HuH-7 (cell line): ENCODE measurements at places on chromosomes 11 and 22.

DNA sequence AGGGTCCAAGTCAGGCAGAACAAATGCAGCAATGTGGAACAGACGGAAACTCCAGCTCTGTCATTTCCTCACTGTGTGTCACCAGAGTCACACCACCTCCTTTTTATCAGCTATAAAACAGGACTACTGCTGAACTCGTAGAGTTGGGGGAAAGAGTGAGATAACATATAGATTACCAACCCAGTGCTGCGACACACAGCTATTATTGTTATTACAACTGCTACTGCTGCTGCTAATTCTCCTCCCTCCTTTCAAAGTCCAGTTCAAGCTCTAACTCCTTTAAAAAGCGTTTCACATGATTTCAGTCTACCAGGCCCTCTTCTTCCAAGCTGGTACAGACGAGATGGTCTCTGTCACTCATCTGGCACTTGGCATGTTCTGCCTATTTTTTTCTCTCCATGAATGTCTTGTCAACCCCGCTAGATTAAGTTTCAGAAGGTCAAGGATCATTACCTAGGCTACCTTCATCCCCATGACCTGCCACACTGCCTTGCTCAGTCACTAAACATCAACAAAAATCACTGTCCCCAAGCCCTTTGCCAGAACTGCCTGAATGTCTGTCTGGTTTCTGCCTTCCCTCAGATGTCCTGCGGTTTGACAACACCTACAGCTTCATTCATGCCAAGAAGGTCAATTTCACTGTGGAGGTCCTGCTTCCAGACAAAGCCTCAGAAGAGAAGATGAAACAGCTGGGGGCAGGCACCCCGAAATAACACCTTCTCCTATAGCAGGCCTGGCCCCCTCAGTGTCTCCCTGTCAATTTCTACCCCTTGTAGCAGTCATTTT is 3.7 kb upstream of the MTFP1 start:
- DNase-seq = no peak

DNA sequence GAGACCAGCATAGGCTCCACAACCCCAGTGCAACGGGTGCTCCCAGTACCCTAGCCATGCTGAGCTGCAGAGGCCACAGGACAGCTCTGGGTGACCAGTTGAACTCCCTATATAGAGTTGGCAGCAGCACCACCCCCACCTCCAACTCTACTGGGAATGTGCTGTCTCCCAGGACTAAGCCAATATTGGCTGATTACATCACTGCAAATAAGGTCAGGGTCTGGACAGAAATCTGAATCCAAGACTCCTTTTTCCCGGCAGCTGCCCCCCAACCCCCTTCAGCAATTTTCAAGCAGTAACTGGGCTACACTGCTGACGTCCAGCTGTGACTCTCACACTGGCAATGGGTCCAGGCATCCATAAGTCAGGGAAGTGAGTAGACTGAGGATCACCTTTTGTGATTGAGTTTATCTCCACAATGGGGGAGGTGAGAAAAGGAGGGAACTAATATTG is at the start of gene HPX:
Gene HPX, minus strand, starts transcription at position 82 of the 453 bp plus-strand sequence. Its CDS starts 24 bp downstream, at position 58.
- peak; percentile 61 for DNase-seq

DNA sequence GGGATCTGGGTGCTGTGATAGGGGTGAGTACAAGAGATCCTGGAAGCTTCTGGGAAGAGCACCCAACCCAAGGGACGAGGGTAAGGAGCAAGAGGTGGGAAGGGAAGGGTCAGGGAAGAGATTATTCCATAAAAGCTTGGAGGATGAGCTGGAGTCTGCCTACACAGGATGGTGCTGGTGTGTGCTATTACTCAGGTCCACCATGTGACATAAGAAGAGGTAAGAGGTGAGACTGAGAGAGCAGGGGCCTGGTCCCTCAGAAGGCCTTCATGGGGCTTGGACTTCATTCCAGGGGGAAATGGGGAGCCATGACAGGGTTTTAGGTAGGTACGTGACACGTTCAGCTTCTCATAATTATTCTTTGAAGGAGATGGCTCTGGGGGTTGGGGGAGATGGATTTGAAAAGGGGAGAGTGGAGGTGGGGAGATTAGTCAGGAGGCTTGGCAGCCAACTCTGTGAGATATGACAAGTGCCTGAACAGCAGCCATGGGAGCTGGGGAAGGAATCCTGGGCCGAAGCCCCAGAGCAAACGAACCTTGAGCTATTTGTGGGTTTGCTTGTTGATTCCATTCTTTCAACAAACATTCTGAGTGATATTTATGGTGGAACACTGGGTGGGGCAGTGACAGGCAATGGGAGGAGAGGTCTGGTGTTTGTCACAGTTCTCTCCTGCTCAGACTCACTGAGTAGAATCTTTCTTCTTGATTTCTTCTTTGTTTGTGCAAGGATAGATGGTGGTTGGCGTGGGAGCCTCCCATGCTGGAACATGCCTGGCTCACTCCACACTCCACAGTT is 11.2 kb upstream of the NCAM1 start:
- DNase-seq = no peak

- DNase-seq = no peak
Observed at GRCh38 chr22:28413612-28414399, 265.8 kb downstream of the TTC28 start.

- no peak for DNase-seq
Observed at GRCh38 chr11:23554002-23554401, 693.7 kb upstream of the CCDC179 start.

- no peak for DNase-seq
Observed at GRCh38 chr11:132944569-132944944, 587.7 kb downstream of the OPCML start.

DNA sequence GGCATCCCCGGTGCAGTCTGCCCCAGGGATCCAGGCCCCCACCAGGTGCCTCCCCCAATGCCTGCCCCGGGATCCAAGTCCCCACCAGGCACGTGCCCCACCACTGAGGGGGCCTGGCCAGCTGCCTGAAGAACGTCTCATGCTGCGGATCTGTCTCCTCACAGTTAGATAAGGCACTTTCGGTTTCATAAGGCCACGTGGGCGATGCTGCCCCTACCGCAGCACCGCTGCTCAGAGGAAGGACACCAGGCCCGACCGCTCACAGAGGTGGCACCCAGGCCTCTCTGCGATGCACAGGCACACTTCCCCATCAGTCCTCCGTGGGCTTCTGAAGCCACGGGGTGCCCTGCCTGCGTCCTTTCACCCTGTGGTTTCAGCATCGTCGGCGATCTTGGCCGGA is 68.1 kb upstream of the BID start:
- DNase-seq = no peak

DNA sequence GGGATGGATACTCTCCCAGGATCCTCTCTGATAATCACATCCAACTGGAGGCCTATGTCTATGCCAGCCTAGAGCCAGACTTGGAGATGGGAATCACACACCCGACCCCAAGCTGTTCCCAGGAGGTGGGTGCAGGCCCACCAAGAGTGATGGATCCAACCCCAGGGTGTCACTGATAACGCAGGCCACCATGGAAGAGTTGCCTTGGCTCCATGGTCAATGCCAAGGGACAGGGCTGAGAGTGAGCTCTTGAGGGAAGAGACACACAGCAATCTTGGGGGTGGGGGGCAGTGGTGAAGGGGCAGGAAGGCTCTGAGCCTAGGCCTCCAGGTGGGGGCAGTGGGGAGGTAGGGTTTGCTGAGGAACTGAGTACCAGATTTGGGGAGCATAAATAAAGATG is 16.9 kb downstream of the TUB start:
- DNase-seq = no peak

DNA sequence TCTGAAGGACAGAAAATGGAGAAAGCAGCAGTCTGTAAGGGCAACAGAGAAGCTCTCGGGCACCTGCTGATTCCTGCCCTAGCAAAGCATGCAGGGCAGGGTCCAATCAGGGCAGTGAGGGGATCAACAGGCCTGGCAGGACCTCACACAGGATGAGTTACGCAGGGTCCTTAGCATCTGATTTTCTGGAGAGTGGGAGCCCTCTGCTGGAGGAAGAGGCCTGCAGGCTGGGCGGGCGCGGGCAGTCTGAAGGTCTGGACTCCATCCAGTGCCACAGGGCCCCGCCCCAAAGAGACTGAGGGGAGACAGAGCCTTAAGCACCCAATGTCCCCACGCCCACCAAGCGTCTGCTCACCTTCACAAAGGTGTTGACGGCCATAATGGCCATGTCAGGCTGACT is 28.9 kb downstream of the AP1B1 start:
- DNase-seq = peak; percentile 80

- no peak for DNase-seq
Observed at GRCh38 chr11:34680206-34680605, 59.3 kb downstream of the EHF start.

- peak; percentile 61 for DNase-seq
Observed at GRCh38 chr11:75376175-75376574, 23.1 kb upstream of the RPS3 start.

DNA sequence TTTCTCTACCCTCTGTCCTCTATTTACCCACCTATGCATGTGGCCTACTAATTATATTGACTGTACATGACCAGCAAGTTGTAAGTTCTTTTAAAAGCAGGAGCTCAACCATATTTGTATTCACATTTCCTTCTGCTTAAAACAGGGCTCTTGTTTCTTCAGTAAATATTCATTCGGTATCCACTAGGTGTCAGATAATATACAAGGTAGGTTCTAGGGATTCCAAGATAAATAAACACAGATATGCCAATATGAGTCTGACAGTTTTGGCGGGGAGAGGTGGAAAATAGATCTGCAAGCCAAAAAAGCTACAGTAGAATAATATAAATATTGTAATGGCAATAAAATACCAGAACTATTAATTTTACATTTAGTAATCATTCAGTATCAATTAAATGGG is 15.3 kb upstream of the RAB30 start:
- no peak for DNase-seq

GRCh38 chr11:93289782-93290463 is 40.6 kb upstream of the DEUP1 start:
- no peak for DNase-seq

DNA sequence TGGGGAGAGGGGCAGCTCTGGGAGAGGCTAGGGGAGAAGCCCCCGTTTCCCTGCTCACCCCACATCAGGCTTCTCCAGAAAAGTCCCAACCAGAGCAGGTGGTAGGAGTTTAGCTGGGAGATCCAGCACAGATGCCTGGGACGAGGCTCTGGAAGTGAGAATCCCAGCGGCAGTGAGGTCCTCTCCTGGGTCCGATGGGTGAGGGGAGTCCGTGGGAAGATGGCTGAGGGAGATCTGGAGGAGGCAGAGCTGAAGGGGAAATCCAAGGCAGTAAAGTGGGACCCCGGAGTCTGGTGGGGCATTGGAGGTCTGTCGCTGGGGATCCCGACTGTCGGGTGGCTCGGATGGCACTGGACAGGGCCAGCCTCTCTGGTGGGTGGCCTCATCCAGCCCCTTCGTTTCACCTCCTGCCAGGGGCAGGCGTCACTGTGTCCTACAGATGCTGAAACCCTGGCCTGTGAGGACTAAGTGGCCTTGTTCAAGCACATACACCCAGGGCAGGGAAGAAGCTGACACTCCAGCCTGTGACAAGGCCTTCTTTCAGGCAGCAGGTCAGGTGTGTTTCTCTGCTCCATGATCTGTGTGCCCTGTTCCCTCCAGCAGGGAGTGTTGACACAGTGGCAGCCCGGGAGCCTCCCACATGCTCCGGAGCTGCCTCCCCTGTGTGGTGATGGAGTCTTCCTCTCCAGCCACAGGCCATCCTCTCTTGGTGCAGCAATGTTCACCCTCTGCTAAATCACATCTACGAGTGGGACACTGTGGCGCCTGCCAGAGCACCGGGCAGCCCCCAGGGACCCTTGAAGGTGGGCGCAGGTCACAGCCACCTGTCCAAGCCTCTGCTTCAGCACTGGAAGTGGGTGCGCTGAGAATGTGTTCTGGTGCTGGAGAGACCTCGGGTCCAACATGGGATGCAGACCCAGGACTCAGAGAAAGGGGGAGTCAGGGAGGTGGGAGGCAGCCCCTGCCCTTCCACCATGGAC is 850.8 kb downstream of the BRD1 start:
- no peak for DNase-seq

DNA sequence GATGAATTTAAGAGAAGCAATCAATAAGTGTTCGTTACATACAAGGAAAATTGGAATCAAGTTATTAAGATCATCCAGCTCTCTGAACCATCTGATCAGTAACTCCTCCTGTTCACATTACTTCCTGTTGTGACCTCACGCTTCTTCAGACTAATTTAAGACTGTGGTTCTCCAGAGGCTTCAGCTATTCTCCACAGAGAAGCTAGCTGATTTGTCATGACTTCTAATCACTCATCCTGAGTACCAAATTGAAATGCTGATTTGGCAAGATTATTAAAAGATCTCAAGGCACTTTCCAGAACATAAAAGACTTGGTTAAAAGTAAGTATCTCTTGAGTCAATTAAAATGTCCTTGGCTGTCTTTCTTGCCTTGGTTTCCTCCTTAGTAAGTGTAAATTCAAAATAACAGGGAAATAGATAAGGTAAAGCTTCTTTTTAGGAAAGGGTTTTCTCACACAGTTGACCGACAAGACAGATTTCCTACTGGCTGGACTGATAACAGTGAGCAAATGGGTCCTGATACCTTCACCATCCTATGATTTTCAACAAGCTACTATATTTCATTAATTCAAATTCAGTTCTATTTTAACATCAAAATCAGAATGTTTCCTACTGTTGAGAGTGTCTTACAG is 38.5 kb downstream of the GAB2 start:
- no peak for DNase-seq

- DNase-seq = no peak
Observed at GRCh38 chr22:50535113-50535512, 5.3 kb upstream of the TYMP start.

GRCh38 chr11:73478737-73479347 is 102.6 kb downstream of the RELT start:
- peak; percentile 38 for DNase-seq

- no peak for DNase-seq
Observed at GRCh38 chr11:100785148-100785983, 98.3 kb downstream of the ARHGAP42 start.

DNA sequence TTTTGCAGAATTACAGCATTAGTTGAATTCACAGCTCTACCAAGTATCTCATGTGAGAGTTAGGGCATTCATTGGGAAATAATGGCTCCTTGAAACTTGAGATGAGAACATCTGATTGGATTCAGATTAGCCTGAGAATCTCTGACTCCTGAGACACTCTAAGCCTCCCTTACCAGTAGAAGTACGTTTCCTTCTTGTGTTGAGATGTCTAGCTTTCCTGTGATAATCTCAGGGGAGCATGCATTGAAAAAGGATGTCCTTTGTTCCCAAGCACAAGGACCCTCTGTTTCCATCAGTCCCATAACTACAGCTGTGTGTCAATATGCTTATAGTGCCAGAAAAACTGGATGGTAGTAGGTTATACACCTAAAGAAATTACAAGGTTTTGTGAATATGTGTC is 35.2 kb upstream of the RDX start:
- DNase-seq = no peak

DNA sequence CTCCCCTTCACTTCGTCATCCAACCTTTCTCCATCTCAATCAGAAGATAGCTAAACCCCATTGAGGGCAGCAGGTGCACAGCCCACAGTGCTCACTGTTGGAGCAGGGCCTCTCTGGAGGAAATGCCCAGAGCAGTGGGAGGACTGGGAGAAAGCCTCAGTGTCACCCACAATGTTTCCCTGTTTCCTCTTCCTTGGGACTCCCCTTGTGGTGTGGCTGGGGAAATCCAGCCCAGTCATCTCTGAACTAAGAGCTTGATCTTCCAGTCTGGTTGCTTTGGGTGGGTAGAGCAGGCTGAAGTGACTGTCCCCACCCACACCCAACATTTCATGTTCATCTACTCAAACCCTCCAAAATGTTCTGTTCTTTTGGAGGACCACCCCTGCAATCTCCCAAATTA is 29.8 kb upstream of the EED start:
- no peak for DNase-seq
